ENCODE measurements at places on chromosomes 1 and 21.

GRCh38 chr1:210689826-210690225 lies 361.1 kb downstream of the HHAT start:
- no peak for DNase-seq

DNA sequence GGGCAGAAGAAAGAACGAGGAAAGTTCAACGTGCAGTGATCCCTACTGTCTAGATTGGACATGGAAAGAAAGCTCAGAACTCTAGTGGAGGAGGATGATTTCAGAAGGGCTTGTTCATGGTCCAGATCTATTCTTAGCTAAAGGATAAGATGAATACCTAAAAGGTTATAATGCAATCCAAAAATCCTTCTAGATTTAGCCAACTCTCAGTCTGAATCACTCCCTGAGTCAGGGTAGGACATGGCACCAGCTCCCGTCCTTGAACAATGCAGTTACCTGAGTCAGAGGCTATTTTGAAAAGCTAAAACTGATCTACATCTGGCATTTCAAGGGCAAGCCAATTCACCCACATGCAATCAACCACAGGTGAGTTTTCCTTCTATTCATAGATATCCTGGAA lies 38.8 kb upstream of the HIVEP3 start:
- no peak for DNase-seq

DNA sequence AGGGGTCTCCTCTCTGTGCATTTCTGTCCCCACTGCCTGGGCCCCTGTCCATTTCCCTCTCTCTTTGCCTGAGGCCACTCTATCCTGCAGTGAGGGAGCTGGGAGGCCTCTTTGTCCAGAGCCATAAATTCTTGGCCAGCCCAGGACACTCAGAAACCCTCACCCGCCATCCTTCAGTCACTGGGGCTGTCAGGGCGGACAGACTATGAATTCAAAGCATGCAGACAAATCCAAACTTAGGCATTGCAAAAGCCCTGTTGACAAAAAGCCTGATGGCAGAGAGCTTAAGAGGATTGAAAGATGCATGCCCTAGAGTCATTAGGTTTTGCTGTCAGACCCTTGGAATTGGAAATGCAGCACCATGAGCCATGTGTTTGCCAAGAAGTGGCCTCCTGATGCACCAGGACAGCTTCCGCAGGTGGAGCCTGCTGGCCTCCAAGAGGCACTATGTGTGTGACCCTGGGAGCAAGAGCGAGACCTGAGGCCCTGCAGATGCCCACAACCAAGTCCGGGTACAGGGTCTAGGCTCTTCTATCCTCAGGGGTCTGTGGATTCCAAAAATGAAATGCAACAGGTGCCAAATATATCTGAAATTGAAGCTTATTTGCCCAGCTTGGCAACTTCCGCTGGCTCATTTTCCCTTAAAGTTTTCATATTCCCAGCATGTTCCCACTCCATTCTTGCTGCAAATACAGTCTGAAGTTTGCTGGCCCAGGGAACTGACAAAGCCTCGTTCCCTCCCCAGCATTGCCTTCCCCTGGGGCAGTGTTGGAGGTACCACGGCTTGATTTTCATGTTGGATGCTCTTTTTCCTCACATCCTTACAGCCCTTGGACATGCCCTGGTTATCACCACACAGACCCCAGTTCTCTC lies 177.9 kb downstream of the PGBD5 start:
- no peak for DNase-seq

- DNase-seq: no peak
These were observed 77.4 kb downstream of the DIRAS3 start for GRCh38 chr1:67973051-67973450.

DNA sequence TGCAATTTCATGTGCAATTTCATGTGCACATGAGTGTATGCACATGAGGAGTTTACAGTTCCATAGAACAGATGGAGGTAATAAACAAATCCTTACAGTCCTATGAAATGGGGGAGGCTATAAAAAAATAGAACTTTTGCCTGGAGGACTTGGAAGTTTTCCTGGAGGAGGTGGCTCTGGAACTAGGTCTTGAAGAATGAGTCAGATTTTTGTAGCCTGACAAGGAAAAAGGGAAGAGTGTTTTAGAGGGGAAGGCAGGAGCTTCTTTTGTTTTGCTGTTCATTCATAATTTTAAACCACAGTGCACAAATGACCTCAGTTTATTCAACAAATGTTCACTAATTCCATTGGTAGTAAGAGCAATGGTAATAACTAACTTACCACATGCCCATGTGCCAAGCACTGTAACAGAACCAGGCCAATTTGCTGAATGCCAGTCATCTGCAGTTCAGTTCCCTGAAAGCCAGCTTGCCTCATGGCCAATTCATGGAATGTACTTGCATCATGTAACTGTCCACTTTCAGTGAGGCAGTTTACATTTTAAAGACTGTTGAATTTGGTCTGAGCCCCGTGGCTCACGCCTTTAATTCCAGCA lies 2.7 kb downstream of the DIO1 start:
- DNase-seq: no peak
